Activated CD8-positive, alpha-beta memory T cell treated with anti-CD3 and anti-CD28 coated beads, Interleukin-2, amount 50 U/mL, for 4 hours (primary cell): ENCODE measurements at places on chromosomes 2 and 18.

GRCh38 chr2:216632952-216633615 is at the start of gene IGFBP2:
Gene IGFBP2 (plus strand): TSS chr2:216633420. CDS start chr2:216633524, 104 bp downstream.
- peak; percentile 30 for DNase-seq

DNA sequence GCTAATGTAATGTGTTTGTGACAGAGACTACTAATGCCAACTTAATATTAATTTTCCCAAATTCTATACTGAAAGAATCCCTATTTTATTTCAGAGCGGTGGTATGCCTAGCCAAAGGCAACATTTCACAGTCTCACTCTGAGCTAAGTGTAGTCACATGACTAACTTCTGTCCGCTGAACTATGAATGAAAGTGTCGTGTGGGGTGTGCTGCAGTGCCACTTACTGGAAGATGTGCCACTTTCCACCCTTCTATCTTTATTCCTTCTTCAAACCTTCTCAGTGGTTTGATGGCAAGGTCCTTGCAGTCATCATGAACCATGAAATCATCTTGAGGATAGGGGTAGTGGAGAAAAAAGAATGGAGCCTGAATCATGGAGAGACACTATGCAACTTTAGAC is 47.3 kb upstream of the C1D start:
- DNase-seq = no peak

DNA sequence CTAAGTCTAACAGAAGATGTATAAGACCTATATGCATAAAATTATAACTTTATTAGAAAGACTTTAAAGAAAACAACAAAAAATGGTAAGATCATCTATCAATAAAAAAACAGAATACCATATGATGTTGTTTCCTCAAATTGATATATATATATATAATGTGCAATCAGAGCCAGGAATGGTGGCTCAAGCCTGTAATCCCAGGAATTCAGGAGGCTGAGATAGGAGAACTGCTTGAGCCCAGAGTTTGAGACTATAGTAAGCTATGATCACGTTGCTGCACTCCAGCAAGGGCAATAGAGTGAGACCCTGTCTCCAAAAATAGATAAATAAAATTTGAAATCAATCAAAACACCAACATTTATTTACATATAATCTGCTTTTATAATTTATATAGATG is 19.5 kb downstream of the CYTIP start:
- DNase-seq = no peak

DNA sequence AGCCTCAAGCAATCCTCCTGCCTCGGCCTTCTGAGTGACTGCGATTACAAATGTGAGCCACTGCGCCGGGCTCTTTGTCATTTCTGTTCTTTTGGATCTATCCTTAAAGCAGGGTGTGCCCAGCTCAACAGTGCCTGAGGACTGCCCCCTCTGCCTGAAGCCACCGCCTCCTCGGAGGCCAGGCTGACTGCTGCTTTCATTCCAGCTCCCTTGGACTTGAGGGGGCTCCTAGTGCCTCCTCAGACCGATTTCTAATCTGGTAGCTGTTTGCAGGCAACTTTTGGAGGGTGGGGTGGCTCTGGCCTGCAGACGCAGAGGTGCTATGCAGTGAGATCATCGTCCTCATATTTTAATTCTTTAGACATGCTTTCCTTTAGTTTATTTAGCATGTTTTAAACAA is 35.9 kb upstream of the KLF11 start:
- DNase-seq = no peak

- DNase-seq = no peak
Observed at GRCh38 chr2:101740555-101740964, 43.1 kb downstream of the MAP4K4 start.

- DNase-seq = peak; percentile 84
Observed at GRCh38 chr2:129877289-129877741, 102.2 kb upstream of the RAB6C start.

DNA sequence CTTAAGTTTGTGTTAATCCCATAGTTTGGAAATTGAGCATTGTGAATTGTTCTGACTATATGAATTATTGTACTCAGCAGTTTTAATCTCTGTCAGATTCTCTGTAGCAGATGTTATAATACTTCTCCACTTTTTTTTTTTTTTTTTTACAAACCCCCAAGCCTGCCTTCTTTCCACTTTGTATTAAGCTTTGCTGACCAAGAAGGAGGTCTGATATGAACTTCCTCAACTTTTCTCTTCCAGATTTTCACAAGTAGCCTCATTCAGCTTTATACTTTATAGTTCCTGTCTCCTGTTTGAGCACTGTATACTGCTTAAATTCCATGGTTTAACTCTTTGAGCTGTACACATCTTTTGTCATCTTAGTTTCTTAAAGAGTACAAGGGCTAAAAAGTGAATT is 105.0 kb downstream of the HAUS1 start:
- DNase-seq = no peak

GRCh38 chr18:13539050-13539449 is 187.3 kb downstream of the FAM210A start:
- DNase-seq = peak; percentile 33

DNA sequence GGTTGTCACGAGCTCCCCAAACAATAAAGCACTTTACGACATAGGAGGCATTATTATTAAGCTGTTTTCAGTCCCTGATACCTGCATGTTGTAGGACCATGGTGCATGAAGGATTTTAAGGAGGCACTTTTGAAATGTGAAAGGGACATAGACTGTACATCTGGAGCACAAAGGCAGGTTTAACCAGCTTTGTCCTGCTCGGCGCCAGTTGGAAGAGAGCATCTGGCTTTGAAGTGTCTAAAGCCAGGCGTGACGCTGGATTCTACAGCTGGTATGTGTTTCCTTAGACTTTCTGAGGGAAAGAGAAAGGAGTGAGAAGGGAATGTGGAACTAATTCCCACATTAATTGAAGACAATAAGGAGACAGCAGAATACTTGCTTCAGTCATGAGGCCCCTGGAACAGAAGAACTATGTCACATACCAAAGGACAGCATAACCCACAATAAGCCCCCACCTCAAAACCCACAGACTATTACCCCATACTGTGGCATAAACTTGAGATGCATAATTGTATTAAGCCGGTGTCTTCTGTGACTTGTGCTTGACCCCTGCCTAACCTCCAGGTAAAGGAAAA is 381.0 kb upstream of the MEX3C start:
- no peak for DNase-seq

GRCh38 chr18:50111398-50111797 is 83.5 kb downstream of the MYO5B start:
- DNase-seq = no peak
